Activated gamma-delta T cell treated with anti-CD3 and anti-CD28 coated beads, Interleukin-2, amount 50 U/mL, for 16 hours (primary cell): ENCODE measurements at places on chromosomes 5 and 9.

- no peak for DNase-seq
These were observed 459.8 kb downstream of the CCDC171 start for GRCh38 chr9:16012621-16013020.

DNA sequence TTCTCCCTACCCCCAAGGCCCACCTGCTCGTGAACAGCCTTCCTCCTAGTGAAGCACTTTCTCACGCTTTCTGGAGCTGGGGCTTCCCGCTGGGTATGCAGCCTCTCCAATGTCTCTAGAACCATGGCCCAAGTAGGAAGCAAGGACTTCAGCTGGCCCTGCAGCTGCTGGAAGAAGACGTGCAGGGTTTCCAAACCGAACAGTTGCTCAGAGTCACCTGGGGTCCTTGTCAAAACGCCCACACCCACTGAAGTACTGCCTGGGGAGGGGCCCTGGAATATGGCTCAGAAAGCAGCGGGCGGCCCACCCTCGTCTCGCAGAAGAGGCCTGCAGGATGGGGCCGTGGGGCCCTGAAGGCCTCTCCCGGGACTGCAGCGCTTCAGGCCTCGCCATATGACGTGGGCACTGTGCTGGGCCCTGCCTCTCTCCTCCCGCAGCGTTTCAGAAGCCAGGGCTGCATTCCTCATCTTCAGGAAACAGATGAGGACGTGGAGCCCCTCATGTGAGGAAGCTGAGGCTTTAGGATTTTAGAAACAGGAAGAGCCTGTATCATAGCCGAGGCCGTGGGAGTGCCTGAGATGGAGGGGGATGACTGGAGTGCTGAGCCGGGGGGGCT is 116.0 kb upstream of the LMX1B start:
- DNase-seq: no peak

DNA sequence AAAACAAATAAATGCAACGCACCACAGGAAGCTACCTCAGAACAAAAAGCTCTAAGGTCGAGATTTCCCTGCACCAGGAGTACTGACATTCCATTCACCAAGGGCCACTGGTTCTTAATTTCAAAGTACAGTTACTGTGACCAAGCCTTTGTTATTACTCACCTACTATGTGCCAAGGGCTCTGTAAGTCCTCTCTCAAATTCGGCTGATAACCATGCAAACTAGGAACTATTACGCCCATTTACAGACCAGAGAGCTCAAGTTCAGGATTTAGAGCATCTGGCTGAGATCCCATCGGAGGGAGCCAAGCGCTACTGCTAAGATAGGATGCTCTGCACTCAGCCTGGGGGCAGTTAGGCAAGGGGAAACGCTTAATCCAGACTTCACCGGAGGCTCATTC is 5.6 kb downstream of the MYO10 start:
- no peak for DNase-seq

DNA sequence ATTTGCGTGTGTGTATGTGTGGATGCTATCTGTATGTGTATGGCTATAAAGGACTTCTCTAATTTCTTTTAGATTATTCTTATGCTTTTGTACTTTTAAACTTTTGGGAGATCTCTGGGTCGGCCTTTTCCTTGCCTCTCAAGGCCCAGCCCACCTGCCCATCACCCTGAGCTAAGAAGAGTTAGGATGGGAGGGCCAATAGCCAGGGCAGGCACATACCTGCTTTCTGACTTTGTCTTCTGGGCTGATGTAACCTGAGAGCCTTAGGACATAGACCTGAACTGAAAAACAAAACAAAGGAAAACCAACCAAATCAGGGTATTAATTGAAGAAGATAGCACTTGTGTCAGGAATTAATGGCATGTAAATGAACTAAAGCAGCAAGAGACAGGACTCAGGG is 100.2 kb downstream of the IRX1 start:
- DNase-seq: no peak

- DNase-seq: no peak
These were observed 60.6 kb downstream of the DRD1 start for GRCh38 chr5:175383350-175383749.

- no peak for DNase-seq
These were observed 10.8 kb downstream of the UBE2D2 start for GRCh38 chr5:139571966-139572365.

DNA sequence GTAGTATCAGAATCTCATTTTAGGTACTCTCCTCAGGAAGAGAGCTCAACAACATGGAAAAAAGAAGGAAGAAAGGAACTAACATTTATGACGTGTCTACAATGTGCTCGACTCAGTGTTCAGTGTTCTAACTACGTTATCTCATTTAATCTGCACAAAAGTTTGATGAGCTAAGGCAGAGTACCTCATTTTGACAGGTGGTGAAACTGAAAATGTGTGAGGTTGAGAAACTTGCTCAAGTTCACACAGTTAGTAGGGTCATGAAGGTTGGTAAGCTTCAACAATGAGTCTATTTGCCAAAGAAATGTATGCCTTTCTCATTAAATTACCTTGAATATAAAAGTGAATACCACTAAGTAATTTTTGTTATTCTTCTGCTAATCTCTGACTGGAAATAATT is 165.1 kb downstream of the CAAP1 start:
- DNase-seq: no peak

- no peak for DNase-seq
These were observed 3.9 kb downstream of the GCNT4 start for GRCh38 chr5:75048457-75048953.

DNA sequence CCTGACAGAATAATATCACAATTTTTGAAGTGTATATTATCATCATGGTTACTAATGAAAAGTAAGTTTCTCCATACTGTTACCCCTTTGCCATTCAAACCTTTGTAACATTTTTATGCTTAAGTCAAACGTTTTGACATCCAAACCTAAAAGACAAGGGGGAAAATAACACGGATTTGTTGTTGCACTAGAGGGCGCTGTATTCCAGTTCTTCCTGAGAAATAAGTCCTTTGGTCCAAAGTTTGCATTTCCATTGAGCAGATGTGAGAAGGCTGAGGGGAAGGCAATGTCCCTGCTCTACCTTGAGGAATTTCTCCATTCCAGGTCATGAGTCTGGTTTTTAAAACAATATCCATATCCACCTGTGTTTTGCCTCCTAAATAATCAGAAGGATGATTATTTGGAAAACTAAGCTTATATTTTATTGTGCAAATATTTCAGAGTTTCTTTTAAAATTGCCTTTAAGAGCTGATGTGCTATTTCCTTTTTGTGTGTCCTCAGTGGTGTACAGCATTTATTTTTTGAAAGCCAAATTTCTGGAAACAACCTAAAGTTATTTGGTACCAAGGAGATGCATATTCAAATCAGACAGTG is 9.7 kb downstream of the LECT2 start:
- no peak for DNase-seq

GRCh38 chr5:131328536-131329285 is 64.9 kb downstream of the CDC42SE2 start:
- no peak for DNase-seq

- no peak for DNase-seq
These were observed 99.6 kb upstream of the CCDC112 start for GRCh38 chr5:115396081-115396480.

DNA sequence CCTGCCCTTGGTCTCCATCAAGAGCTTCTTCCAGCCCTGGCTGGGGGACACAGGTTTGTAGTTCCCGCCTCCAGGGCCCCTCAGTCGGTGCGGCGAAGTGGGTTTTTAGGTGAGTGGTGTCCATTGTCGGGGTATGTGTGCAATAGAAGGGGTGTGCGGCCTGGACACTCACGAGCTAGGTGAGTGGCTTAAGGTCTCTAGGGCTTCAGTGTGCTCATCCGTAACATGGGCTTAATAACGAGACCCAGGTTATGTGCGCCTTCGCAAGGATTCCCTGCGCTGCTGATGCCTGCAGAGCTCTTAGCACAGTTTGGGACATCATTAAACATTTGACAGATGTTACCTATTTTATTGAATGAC is 656 bp downstream of the CEP78 start:
- no peak for DNase-seq

- no peak for DNase-seq
These were observed 88.1 kb upstream of the HTR1A start for GRCh38 chr5:64050296-64050695.

DNA sequence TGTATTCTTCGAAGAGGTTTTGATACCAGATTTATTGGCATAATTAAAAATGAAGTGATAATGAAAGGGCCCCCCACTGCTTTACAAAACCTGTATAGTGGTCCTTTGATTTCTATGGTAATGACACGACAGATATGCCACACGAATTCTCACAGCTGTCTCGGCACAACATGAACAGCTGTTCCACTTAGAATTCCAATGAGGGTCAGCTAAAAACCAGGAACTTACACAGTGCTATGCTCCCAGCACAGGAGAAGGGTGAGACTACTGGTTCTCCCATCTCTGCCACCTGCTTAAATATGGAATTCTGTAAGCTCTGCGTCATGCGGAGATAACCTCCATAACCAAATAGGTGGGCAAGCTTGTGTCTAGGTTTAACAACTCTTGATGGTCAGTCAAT is 183.0 kb upstream of the EFNA5 start:
- no peak for DNase-seq

GRCh38 chr5:95823738-95824609 is 1.4 kb upstream of the GLRX start:
- DNase-seq: no peak

DNA sequence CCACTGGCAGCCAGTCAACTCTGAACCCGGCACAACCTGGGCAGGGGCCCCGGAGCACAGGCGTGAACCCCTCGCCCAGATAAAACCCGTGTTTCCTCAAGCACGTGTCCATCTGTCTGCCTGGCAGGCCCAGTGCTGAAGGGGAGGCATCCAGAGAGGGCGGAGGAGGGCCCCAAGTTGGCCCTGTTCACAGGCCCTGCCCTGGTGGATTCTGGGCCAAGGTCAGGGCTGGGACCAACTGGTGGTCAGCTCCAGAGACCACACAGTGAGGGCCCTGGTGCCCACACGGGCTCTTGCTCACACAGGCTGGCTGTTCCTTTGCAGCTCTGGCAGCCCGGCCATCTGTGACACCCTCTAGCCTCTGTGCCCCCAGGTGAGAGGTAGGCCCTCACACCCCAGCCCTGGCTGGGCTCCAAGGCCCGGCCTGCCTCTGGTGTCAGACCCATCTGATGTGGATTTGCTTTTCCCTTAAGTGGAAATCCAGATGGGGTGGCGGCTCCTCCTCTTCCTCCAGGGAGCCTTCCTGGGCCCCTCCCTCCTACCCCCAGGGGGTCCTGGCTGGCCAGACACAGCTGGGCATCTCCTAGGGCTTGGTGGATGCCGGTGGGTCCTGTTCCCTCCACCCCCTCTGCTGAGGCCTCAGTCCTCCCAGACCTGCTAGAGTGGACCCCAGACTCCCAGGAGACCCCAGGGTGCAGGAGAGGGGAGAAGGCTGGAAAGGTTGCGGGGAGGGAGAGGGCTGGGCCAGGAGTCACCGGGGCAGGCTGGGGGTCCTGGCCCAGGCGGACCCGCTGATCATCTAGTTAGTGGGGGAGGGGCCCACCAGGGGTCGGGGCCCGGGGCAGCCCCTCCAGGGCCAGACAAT is 525 bp upstream of the STPG3 start:
- no peak for DNase-seq

- DNase-seq: no peak
These were observed 40.8 kb upstream of the SLCO6A1 start for GRCh38 chr5:102539562-102539961.

- no peak for DNase-seq
These were observed 198.6 kb upstream of the HMHB1 start for GRCh38 chr5:143613329-143613728.

- no peak for DNase-seq
These were observed 1.2 kb downstream of the PURA start for GRCh38 chr5:140115186-140115500.

- no peak for DNase-seq
These were observed 456.5 kb downstream of the ZSWIM6 start for GRCh38 chr5:61788548-61788947.

DNA sequence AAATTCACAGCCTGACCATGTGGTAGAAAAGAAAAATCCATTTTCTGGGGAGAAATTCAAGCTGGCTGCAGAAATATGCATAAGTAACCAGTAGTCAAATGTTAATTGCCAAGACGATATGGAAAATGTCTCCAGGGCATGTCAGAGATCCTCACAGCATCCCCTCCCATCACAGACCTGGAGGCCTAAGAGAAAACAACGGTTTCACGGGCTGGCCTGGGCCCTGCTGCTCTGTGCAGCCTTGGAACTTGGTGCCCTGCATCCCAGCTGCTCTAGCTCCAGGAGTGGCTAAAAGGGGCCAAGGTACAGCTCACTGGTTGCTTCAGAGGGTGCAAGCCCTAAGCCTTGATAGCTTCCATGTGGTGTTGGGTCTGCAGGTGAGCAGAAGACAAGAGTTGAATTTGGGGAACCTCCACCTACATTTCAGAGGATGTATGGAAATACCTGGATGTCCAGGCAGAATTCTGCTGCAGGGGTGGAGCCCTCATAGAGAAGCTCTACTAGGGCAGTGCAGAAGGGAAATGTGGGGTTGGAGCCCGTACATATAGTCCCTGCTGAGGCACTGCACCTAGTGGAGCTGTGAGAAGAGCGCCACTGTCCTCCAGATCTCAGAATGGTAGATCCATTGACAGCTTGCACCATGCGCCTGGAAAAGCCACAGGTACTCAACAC is 49.7 kb downstream of the PTBP3 start:
- no peak for DNase-seq

DNA sequence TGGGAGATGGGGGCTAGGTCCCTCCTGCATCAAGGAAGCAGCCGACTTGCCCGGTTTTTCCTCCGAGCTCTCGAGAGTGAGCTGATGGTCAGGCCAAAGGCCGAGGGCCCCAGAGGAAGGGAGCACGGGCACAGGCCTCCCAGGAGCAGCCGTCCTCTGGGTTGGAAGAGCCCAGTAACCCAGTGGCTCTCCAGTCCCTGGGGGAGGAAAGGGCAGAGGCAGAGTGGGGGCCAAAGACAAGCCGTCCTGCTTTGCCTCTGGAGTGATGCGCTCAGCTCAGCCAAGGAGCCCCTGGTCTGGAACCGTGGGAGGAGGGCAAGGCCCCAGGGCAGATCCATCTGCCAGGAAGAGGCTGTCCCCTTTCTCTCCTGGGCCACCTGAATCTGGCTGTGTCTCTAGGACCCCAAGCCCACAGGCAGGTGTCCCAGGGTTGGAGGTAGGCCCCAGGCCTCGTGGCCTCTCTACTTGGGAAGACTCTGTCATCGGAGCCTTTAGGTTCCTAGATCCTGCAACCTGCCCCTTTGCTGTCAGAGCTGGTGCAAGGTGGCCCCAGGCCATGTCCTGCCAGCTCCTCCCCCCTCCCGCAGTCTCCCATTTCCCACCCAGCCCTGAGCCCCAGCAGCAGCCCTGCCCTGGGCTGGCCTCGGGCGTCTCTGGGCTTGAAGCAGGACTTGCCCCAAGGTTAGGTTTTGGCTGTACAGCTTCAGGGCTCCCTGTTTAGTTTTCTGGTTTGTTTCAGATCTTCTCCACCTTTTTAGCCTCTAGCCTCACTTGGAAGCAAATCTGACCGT is 224.1 kb downstream of the CACNA1B start:
- no peak for DNase-seq
